Stimulated activated CD4-positive, alpha-beta T cell treated with anti-CD3 and anti-CD28 coated beads, Interleukin-15, amount 100 ng/mL, for 1 hour (primary cell): ENCODE measurements at places on chromosomes 7 and 10.

- no peak for DNase-seq
Observed at GRCh38 chr7:159212226-159212625, 67.6 kb upstream of the VIPR2 start.

DNA sequence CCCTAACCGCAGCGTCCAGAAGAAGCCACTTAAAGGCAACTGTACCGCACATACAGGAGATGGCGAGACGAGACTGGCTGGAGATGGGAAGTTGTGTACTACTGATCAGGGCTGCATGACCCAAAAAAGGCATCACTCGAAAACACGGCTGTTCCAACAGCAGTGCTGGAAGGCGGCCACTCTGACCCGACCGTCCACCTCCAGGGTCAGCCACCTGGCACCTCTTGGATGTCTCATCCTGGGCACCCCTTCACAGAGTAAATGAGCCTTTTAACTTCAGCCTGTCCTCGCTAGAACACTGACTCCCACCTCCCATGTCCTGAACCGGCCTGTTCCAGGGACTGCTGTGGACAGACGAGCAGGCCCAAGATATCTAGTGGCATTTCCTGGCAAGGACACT, 180.7 kb downstream of the DIP2C start:
- no peak for DNase-seq

DNA sequence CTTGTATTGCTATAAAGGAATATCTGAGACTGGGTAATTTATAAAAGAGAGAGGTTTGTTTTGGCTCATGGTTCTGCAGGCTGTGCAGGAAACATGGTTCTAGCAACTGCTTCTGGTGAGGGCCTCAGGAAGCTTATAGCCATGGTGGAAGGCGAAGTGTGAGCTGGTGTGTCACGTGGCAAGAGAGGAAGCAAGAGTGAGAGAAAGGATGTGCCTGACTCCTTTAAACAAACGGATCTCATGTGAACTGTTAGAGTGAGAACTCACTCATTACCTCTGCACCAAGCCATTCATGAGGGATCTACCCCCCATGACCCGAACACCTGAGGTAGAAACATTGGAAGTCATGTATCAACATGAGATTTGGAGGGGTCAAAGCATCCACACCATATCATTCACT, 7.7 kb upstream of the ITPRIP start:
- no peak for DNase-seq

DNA sequence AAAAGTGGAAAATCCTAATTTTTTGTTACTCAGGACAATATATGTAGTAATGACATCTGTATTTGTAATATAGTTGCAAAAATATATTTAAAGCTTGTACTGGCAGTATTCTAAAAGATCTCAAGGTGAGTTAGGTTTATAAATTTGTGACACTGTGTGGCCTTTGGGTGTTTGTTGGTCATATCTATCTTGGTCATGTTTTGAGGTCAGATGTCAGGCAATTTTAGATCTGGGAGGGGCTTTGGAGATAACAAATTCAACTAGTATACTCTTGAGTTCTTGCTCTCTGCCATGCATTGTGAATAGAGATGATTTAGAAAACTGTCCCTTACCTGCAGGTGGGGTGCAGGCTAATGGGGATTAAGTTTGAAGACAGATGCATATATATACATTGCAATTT, 3.1 kb downstream of the TBC1D12 start:
- DNase-seq: no peak

- DNase-seq: no peak
Observed at GRCh38 chr10:61464461-61465170, 11.4 kb upstream of the TMEM26 start.

GRCh38 chr7:38548605-38549004, 82.6 kb downstream of the AMPH start:
- DNase-seq: no peak
